ENCODE measurements at places on chromosomes 5 and 9.

- no peak for DNase-seq
These were observed 170.3 kb downstream of the TMC1 start for GRCh38 chr9:72691671-72692070.

- DNase-seq = no peak
These were observed 8.9 kb downstream of the LRRC26 start for GRCh38 chr9:137160716-137161557.

- no peak for DNase-seq
These were observed 5.8 kb upstream of the ENTPD8 start for GRCh38 chr9:137446851-137447471.

DNA sequence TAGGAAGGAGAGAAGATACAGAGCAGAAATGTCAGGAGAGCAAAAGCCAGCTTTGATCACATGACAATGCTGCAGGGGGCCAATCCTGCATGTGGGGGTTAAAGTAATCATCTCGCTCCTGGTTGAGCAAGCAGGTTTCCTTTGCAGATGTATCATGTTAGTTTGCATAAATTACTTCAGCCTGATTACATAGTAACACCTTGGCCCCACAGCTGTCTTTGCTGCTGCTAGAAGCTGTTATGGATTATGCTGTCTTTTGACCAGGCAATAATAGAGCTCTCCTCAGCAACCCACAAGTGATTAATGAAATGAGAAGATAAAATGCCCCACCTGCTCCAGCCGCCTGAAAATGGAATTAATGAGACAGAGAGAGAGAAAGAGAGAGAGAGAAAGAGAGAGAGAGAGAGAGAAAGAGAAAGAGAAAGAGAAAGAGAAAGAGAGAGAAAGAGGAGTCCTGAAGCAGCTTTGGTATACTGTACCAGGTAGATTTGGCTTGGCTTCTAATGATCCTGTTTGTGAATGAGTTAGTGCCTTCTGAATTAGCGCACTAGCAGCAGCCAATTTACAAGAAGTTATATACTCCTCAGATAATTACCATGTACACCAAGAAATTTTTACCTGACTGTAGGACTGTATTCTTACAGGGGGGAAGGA lies 174.3 kb upstream of the RORB start:
- no peak for DNase-seq

- no peak for DNase-seq
These were observed 323.0 kb downstream of the SPOCK1 start for GRCh38 chr5:137176126-137176525.

GRCh38 chr5:10111571-10111970 lies 138.1 kb downstream of the ATPSCKMT start:
- no peak for DNase-seq

DNA sequence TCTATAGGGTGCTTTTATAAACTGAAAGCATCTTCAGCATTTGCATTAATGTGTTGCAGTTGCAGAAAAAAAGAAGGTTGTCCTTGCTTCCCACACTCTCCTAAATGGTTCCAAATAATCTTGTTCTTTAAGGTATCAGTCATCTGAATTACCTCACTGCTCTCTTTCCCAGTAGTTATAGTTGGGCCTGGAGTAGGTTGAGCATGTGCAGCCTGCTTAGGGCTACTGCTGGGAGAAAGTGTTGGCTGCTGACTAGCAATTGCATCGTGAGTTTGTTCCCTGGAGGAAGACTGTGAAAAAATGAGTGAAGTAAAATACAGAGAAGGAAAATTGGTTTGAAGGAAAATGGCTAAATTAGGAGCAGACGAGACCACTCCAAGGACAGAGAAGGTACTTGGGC lies 74.5 kb downstream of the PRR16 start:
- DNase-seq = no peak

DNA sequence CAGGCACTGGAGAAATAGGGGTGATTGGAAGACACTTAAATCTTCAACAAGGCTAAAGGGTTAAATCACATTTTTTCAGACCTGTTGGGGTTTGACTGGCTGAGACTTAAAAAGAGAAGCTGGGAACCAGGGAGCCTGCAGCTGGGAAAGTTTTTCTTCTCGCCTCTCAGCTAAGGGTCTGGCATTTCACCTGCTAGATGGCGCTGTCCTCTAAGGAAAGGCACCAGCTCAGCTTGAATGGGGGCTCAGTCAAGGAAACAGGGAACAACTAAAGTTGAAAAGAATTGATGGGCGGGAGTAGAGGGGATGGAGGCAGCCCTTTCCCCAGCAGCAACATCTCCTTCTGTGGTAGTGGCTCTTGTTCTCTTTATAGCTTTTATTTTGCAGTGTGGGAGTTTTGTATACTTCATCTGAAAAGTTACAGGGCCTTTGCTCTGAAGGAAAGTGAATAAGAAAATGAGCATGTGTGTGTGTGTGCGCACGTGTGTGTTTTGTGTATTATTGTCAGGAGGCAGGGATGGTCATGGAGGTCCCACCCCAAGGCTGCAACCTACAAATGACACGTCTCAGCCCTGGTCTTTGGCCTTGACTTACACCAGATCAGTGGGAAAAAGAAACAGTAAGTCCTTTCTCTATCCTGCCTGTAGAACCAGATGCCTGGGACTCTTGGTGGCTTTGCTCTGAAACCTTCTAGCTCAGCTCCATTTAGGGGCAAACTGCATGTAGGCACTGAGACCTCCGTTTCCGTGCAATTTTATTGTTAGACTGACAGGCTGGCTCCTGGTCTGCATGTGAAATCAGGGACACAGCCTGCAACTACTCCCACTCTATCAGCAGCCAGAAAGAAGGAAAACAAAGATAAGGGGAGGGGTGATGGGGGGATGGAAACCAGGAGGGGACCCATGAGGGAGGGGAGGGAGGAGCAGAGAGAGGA lies 316.2 kb upstream of the CLINT1 start:
- peak; percentile 42 for DNase-seq

DNA sequence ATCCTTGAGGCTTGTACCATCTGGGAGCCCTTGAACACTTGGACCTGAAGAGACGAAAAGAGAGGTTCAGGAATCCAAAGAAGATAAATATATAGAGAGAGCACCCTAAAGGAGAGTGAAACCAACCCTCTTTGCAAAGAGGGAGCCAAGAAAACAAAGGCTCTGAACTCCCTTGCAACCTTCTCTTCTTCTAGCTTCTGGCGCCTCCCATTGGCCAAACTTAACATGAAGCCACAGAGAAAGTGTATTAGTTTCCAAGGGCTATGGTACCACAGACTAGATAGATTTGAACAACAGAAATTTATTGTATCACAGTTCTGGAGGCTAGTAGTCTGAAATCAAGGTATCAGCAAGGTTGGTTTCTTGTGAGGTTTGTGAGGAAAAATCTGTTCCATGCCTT lies 175.1 kb downstream of the HCN1 start:
- no peak for DNase-seq

- no peak for DNase-seq
These were observed 154.6 kb downstream of the TRIO start for GRCh38 chr5:14297697-14298096.

DNA sequence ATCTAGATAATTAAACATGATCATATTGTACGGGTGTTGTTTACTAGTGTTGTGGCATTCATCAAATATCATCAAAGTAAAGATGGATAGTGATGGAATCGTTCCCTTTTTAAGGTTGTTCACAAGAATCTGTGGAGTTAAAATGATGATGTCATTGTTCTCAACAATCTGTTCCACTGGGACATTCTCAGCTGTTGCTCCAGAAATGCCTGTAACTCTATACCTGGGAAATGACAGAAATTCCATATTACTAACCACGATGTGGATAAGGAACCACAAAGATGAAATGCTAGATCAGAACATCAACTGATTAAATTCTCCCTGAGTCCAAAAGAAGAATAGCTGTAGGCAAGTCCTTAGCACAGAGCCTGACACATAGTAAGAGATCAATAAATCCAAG lies 38.0 kb downstream of the RIGI start:
- no peak for DNase-seq

- no peak for DNase-seq
These were observed 57.1 kb downstream of the COL23A1 start for GRCh38 chr5:178533136-178533535.

GRCh38 chr5:168114444-168115017 lies 176.9 kb upstream of the WWC1 start:
- DNase-seq = no peak

DNA sequence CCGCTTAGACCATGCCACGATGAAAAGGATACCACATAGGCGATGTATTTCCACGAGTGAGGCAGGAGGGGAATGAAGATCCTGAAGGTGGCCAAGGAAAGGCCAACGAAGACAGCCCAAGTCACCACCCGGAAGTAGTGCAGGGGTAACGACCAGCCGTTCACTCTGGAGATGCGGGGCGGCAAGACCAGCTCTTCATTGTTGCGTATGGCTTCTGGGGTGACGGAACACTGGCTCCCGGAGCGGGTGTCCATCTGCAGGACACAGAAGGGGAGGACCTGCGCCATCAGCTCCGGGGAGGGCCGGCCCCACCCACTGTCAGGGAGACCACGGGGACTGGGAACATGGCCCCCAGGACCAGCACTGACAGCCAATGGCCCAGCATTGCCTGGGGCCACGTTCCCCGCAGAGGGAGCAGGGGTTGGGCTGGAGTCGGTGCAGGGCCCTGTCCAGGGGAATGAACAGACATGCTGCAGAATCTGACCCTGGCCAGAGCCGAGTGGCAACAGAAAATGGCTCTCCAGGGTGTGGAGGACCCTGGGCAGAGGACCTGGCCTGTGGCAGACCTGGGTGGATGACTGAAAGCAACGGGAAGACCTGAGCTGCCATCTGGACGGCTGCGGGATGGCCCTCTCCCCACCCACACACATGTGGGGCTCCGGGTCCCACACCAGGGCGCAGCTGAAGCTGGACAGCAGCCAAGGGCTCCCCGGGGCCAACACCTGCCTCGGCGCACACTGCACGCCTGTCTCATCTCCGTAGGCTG lies 17.7 kb downstream of the ZDHHC11B start:
- no peak for DNase-seq

DNA sequence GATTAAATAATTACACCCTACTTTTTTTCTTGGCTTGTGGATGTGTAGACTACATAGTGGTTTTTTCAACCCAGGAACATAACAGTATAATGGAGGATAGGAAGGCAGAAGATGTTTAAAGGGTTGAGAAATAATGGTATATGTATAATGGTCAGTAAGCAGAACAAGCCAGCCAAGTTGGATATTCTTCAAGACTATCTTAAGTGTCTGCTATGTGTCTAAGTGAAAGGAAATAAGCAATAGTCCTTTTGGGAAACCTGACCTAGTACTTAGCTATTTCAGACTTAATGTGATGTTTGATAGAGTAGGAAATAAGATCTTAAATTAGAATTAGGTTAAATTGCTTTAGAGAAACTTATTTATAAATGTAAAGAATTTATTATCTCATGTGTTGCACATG lies 85.7 kb downstream of the PTPDC1 start:
- no peak for DNase-seq

- DNase-seq = no peak
These were observed 7.0 kb upstream of the RASA1 start for GRCh38 chr5:87260604-87261192.

- peak; percentile 77 for DNase-seq
These were observed 16.8 kb upstream of the CDK7 start for GRCh38 chr5:69217548-69218526.

DNA sequence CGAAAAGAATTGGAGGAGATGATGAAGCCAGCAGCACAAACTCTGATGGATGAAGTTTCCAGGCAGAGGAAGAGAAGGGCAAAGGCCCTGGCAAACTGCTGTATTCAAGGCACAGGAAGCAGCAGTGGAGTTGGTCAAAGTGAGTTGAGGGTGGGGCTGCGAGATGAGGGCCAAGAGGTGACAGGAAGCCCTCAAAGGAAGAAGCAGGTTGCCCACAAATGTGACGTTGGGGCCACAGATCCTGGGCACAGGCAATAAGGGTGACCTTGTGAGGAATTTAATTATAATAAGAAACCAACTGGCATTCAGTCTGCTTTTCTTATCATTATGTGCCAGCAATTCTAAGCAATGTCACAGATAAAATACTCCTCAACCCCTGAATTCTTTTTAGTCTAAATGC lies 261.8 kb downstream of the CTNND2 start:
- DNase-seq = no peak

Data from activated CD4-positive, alpha-beta T cell treated with anti-CD3 and anti-CD28 coated beads, Interleukin-2, amount 50 U/mL, for 24 hours (primary cell).